ENCODE measurements at places on chromosomes 11 and 22.

DNA sequence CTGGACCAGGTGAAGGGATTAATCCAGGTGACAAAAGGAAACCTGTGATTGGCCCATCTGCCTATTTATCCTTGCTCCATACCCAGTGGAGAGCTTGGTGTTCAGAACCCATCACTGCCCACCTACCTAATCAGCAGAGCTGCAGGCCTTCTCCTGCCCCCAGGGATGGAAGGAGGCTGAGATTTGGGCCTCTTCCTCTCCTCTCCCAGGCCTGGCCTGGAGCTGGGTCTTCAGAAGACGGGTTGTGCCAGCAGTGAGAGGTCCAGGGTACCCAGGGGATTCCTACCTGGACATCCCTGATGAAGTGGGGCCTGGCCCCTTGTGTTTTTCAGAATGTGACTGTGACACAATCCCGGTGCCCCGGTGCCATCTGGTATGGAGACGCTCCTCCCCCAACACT is 80.3 kb upstream of the MYOD1 start:
- no peak for DNase-seq

- no peak for DNase-seq
Measured at GRCh38 chr11:35524780-35525179, 636 bp downstream of the PAMR1 start.

DNA sequence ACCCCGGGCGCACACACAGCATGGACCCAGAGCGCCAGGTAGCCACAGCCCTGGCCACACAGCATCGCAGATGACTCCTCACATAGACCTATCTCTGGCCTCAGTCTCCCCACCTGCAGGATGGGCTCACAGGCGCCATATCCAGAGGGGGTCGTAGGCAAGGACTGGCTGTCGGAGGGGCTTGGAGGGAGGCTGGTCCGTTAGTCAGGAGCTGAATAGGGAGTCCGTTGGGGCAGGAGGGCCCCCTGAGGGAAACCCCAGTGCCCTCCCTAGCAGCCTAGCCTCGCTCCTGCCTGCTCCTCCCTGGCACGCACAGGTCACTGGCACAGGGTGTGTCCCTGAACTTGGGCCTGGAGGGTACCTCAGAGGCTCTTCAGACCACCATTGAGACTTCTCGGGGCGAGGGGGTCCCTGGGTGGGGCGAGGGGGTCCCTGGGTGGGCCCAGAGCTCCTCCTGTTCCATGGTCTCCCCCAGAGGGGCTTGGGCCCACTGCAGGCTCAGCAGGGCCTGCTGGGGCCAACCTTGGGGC is 2.0 kb downstream of the PLXNB2 start:
- DNase-seq = no peak

- DNase-seq = no peak
Measured at GRCh38 chr11:94400457-94400838, 771 bp downstream of the GPR83 start.

- DNase-seq = no peak
Measured at GRCh38 chr11:46359953-46360352, 12.7 kb downstream of the DGKZ start.

GRCh38 chr11:118896472-118896913 is 12.8 kb downstream of the CXCR5 start:
- DNase-seq = no peak

- DNase-seq = no peak
Measured at GRCh38 chr11:44256673-44257291, 53.2 kb downstream of the ALX4 start.

DNA sequence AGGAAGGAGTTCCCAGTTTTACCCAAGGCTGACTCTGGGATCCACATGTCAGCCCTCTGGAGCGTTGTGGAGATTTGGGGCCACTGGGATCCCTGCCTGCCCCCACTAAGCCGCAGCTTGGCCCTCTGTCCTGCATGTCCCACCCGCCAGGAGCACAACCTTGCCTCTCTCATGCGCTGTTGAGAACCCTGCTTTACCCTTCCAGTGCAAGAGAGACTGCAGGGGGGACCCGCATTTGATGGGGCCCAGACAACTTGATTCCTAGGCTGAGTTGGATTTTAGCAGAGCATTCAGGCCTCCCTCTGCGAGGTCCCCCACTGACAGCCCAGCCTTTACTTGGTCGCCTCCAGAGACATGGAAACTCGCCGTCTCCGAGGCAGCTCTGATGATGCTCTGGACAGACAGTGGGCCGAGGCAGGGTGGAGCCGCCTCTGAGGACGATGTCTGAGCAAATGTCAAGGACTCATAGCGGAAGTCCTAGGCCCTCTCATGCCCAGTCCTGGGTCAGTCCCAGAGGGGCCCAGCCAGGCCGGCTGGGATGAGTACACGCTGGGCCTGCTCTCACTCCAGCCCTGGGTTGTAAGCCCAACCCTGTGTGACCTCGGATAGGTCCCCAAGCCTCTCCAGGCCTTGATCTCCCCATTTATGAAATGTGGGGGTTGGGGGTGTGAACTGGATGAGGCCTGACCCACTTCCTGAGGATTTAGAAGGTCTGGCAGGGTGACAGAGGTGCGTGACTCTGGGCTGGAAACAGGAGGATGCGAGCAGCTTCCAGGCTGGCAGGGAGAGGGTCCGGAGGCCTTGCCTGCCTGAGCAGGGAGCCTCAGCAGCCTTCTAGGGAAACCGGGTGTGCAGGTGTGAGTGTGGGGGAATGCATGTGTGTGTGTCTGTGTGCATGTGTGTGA is 630 bp downstream of the CD5 start:
- no peak for DNase-seq

GRCh38 chr22:48760481-48761390 is 1066.9 kb downstream of the BRD1 start:
- DNase-seq = no peak

GRCh38 chr11:64971421-64972233 is at the start of gene MAJIN:
Gene MAJIN, minus strand, starts transcription at chr11:64972108. Its CDS starts 12,703 bp downstream, at chr11:64959405.
- DNase-seq = peak; percentile 84

DNA sequence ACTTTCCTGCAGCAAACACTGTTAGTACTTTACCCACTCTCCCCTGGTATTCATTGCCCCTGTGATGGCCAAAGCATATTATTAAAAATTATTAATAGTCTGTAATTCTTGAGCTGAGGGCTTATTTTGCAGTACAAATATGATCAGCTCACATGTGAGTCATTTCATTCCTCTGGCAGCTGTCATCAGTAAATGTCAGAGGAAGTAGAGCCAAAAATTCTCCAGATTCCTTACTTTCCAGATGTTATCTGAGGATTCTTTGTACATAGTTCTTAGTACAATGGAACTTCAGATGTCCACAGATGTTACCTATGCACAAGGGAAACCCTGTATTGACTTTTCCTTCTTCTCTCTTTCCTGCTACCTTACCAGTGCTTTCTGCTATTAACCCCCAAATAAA is 12.5 kb downstream of the OR5B3 start:
- no peak for DNase-seq
